ENCODE measurements at places on chromosomes 7 and 10.

GRCh38 chr7:133846203-133846945 is 280.8 kb upstream of the LRGUK start:
- no peak for DNase-seq

GRCh38 chr7:19381321-19381720 is 236.1 kb upstream of the FERD3L start:
- no peak for DNase-seq

DNA sequence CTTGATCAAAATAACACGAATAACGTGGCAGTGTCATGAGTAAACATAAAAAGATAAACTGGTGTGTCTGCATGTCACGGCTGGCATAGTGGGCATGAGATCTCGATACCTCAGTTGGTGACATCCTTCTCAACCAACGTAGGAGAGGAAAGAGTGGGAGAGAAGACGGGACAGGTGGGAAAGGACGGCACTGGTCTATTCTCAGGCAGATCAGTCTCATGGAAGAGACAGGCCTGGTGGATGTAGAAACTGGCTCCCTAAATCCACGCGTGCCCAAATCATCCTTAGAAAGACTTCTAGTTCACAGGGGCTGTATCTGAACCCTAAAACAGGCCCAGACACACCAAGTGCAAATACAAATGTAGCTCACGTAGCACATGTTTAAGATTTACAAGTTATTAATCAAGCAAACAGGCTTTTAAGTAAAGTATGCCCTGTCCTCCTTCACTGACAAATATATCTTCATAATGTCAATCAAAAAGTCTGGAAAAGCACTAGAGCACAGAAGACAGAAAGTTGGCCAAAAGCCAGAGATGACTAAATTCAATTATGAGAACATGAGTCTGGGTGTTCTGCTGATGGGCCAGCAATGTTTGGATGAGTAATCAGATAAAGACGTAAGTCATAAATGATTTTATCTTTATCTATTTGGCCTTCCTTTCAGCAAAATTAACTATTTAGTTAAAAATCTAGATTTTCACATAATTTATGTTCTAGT is 56.3 kb downstream of the SFMBT2 start:
- DNase-seq: no peak

DNA sequence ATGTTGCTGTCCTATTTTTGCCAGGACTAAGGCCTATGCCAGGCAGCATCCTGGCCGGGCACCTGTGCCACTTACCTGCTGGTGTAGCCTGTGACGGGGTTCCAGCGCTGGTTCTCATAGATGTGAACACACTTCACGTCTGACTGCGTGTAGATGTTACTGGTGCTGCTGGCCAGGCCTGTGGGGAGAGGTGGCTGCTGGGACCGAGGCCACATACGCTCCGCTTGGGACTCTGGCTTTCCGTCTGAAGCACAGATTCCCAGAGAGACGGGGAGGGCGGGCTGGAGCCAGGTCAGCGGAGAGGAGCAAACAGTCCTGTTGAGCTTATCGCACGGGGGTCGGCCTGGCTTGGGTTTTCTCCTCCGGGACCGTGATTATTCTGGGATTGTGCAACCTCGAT is 16.7 kb downstream of the BHLHA15 start:
- no peak for DNase-seq

DNA sequence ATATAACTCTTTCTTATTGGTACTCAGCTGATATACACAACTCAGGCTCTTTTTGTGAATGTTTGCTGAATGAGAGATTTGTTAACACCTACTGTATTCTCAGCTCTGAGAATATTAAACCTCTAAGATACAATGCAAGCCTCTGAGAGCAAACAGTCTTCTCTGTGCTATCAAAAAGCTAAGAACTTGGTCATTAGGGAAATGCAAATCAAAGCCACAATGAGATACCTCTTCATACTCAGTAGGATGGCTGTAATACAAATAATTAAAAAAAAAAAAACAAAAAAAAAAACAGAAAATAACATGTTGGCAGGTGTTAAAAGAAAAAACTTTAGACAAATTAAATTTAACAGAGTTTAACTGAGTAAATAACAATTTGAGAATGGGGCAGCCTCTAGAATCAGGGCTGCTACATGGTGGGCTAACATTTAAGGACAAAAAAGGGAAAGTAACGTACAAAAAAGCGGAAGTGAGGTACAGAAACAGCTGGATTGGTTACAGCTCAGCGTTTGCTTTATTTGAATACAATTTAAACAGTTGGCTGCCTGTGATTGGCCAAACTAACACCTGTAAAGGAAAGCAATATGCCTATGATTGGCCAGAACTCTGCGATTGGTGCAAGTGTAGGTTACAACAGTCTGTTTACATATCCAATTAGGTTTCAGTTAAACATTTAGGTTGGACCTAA is 14.8 kb upstream of the MTURN start:
- no peak for DNase-seq

Data from glomerular endothelial cell (primary cell).